ENCODE measurements at places on chromosomes 4 and X. TPM values are rescaled to one million over a fixed set of nuclear protein-coding genes. Genes with fewer than 3 reads are reported as not detected.

DNA sequence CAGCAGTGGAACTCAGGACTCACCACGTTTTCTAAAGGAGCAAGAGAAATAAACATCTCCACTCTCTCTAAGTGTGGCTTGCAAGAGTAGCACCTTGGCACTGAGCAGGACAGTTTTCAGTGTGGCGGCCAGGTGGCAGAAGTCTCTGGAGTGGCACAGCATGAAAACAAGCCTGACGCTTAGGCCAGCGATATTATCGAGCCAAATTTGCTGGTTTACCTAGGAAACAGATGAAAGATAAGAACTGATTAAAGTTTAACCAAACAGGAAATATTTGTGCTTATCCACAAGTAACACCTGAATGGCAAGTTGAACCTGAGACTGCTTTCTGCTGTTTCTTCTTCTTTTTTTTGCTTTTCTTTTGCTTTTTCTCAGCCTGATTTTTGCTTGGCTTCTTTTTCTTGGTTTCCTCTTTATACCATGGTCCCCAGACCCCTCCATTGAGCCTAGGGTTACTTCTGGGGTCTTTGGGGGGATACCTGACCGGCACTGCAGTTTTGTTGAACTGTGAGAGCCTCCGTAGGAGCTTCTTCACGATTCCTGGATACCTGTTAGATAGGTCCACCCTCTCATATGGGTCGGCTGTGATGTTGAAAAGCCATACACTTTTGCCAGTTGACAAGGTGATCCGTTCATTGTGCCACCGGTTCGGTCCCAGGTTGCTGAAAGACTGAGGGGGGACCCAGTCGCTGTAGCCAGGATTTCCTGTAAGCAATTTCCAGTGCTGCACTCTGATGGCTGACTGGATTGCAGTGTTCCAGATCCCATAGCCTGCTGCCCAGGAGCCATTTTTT lies 77.3 kb downstream of the ARSJ start:
- DNase-seq = no peak

- no peak for DNase-seq
These were observed 89.8 kb downstream of the STIM2 start for GRCh38 chr4:26950446-26950845.

PABPC4L gene
- 0.89 TPM for total RNA-seq

SSX3 gene
- total RNA-seq = not detected

RXFP1 gene
- not detected for total RNA-seq
